Aortic smooth muscle cell (primary cell): ENCODE measurements at places on chromosomes 7 and 10. TPM values are rescaled to one million over a fixed set of nuclear protein-coding genes. Genes with fewer than 3 reads are reported as not detected.

Gene PIK3AP1
- under 0.01 and 0.06 TPM in 2 replicates for total RNA-seq

Gene PARG
- total RNA-seq, result 39.4 and 39.9 TPM in 2 replicates

Gene SP8
- total RNA-seq, result not detected in 2 replicates

Gene LIPF
- not detected in 2 replicates for total RNA-seq

Gene DLG5
- total RNA-seq, result 24.4 and 34.3 TPM in 2 replicates

Gene CALN1
- total RNA-seq, result not detected in 2 replicates

Gene CRPPA
- 2.0 and 2.7 TPM in 2 replicates for total RNA-seq

Gene SLC18A3
- not detected in 2 replicates for total RNA-seq

Gene TBATA
- not detected in 2 replicates for total RNA-seq
